Activated T-cell treated with anti-CD3 and anti-CD28 coated beads, Interleukin-2, amount 50 U/mL, for 48 hours (primary cell): ENCODE measurements at places on chromosomes 2 and 18.

- no peak for DNase-seq
These were observed 845 bp upstream of the MYCN start for GRCh38 chr2:15939556-15939853.

- no peak for DNase-seq
These were observed 222.4 kb downstream of the SRBD1 start for GRCh38 chr2:45388541-45389100.

DNA sequence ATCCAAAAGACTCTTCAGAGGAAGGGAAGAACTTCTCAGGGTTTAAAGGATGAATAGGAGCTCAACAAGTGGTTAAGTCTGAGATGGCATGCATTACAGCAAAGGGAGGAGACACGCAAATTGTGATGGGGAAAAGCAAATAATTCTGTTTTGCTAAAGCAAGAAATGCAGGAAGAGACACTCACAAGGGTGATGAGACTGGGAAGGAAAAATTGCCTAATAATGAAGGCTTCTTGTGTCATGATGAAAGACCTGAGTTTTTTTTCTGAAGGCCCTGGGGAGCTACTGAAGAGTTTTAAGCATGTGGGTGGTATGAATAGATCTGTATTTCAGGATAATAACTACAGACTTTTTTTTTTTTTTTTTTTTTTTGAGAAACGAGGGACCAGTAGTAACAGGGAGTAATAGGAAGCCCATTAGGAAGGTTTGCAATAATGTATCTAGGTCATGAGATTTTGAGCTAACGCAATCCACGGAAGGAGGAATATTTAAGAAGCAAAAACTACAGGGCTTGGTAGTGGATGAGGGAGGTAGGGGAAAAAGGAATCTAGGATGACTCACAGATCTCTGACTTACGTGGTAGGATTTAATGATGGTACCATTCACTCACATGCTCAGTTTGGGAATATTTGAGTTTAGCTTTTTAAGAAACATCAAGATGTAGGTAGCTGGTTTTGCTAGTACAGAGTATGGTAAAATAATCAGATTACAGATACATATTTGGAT is 16.0 kb upstream of the SERPINB3 start:
- DNase-seq: no peak

DNA sequence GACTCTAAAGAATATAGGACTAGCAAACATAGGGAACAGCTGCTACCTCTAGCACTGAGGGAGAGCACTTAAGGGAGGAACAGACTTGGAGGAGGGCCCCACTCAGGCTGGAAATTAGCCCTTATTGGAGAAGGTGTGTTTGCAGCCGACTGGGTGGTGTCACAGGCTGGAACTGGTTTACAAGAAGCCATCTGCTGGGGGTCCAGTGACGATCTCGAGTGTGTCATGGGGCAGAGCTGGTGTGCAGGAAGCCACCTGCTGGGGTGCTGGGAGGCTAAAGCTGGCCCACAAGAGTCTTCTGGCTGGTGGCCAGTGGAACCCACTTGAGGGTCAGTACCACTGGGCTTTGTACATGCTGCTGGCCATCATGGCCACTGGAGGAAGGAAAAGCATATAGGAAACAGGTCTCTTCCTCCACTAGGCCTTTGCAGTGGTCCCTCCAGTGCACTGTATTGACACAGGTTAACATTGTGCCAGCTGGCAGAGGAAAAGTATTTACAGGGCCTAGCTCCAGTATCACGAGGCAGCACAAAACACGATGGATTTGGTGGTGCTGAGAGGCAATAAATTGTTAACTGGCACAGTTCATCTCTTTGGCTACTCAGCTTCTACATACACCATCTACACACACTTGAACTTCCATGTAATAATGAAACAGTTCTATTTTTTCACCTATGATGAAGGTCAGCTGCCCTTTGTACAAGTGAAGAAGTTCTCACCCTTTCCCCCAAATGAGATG is 43.6 kb downstream of the MAP3K20 start:
- no peak for DNase-seq

DNA sequence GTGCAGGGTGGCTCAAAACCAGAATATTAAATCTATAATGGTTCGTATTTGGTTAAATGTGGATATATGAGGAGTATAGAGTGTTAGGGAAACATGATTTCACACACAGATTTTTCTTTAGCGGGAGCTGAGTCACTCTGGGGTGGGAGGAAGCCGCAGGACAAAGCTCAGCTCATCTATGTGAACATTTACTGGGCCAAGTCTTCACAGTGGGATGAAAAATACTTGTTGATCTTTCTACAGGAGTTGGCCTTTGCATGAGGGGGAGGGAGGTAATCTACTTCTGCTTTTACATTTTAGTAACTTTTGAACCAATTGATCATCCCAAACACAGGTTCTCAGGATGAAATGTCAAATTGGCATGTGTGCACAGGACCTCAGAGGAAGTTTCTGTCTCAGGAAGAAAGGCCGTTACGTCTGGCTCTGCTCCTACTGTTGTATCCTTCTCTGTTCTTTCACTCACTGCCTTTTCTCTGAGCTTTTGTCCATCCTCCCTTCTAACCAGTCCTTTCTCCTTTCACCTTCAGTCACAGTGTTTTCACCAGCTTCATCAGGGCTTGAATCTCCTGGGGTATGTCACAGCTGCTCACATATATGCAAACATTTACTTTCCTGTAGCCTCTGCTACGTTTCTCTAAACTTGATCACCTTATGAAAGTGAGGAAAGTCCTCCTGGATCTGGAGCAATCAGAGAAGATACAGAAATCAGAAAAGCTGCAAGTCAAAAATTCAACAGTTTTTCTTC is 943.3 kb upstream of the FANCL start:
- DNase-seq: no peak

DNA sequence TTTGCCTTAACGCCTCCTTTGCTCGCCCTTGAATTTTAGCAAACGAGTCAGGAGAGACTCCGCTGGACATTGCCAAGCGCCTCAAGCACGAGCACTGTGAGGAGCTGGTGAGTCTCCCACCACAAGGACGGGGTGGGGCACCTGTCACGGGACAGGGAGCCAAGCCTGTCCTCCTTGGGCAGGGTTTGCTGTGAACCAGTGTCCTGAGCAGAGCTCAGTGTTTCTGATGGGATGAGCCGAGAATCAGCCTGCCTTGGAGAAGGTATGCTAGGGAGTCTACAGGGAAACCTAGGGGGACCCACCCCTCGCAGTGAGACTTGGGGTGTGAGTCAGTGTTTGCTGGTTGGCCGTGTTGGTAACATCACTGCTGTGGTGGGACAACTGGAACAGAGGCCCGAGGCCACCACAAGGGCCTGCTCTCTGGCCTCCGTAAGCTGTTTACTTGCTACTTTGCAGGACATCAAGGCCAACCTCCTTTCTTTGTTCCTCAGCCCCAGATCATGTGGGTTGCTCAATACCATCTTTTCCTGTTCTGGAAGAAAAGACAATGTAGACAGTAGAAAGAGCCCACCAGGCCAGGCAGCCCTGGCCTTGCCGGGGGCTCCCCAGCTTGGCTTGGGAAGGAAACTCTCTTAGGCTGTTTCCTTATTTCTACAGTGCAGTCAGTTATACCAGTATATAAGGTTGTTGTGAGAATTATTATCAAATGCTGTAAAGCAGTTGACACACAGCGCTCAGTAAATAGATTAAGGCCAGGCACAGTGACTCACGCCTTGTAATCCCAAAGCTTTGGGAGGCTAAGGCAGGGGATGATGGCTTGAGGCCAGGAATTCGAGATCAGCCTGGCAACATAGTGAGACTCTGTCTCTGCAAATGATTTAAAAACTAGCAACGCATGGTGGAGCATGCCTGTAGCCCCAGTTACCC is 42.4 kb downstream of the ITGB1BP1 start:
- no peak for DNase-seq

DNA sequence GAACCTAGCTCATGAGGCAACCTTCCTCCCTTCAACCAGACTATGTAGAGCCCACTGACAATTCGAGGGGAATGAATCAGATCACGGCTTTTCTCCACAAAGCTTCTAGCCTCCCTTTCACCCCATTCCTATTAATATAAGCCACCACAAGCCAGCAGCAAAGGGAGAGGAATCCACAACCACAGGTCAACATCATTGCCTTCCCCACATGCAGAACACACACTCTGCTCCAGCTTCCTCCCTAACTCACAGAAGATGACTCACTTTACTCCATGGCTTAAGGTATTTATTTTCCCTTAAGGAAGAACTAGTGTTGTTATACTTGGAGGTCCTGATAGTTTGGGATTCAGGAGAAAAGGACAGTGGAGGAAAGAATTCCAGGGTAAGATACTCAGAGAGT is 272.2 kb downstream of the C1D start:
- DNase-seq: no peak

GRCh38 chr2:219522111-219523030 is 8.1 kb downstream of the ASIC4 start:
- DNase-seq: no peak

- no peak for DNase-seq
These were observed 20.5 kb upstream of the NYAP2 start for GRCh38 chr2:225378984-225379383.

- DNase-seq: no peak
These were observed 285.6 kb upstream of the SESTD1 start for GRCh38 chr2:179550214-179550613.

GRCh38 chr2:11990576-11990975 is 244.1 kb downstream of the LPIN1 start:
- DNase-seq: no peak

DNA sequence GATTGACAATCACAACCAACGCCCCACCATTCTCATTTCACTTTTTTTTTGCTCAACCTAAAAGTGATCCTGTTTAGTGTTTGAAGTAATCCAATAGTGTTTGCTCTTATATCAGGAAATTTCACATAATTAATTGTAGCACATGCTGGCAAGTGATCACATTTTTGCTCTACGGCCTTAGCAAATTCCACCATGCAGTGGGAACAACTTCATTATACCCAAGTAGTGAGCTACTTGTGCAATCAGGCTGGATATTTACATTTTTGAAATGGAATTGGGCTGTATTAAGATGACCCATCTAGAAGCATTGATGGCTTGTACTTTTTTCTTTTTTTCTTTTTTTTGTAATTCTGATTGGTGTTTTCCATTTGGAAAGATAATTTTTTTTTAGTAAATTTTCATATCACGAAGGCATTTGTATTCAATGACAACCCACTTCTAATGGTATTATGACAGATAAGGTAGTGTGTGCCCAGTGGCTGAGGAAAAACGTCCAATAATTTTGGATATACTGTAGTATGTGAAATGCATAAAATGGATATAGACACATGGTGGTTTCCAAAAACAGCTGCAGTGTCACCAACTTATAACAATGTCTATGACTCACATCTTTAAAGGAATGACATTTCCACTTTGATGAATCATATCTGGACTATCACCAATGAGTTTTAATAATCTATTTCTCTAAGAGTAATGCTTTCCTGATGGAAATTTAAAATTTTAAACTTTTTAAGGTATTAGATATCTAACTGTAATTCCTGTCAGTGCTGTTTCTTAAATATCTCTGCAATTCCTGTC is 130.6 kb downstream of the COL6A3 start:
- DNase-seq: no peak

DNA sequence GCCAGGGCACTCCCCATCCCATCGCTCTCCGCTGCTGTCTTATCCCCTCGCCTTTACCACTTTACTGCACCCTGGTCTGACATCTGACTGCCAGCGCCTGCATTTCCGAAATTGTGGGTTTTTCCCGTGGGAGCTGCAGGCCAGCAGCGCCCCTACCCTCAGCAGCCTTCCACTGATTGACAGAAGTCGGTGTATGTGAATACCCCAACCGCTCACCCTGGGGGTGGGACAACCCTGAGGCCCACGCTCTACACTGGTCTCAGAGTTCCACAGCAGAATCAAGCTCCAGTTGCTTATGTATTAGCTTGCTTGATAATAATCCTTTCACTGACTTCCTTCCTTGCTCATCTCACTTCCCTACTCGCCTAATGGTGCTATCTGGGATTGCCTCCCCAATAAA is 62.0 kb downstream of the POLE4 start:
- no peak for DNase-seq

DNA sequence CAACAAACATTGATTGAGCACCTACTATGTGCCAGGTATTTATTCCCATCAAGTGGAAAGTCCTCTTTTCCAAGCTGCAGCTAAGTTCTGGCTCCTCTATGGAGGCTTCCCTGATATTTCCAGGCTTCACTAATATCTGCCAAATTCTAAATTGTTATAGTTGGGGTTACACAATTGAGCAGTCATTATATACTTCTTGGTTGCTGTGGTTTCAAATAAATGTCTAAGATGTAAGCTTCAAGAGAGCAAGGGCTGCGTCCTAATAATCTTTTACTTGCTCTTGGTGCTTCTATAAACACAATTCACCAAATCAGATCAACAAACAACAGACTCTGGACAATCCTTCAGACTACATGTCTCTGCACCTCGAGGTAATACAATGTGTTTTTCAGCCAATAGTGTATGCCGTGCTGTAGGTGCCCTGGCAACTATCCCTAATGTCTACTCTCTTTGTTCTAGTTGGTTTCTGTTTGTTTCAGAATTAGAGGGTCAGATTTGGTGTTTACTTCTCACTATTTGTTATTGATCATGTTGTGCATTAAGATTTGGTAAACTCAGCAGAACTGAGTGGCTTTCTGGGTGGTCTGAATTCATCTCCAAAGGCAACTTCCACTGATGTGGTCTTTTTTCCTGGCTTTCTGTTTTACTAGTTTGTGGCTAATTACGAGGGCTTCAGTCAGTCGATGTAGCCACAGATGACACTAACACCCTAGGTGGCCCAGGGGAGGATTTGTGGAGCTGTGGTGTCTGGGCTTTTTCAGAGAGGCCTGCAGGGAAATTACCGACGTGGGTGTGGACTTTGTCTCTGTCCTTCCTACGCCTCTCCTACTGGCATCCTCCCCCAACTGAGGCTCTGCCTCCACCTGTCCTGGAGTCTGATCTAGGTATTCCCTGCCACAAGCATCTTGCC is 50.4 kb downstream of the CDCA7 start:
- DNase-seq: no peak

GRCh38 chr2:43464590-43464989 is 131.2 kb downstream of the THADA start:
- DNase-seq: no peak

- peak; percentile 43 for DNase-seq
These were observed 41.8 kb downstream of the TGFBRAP1 start for GRCh38 chr2:105287692-105288091.

DNA sequence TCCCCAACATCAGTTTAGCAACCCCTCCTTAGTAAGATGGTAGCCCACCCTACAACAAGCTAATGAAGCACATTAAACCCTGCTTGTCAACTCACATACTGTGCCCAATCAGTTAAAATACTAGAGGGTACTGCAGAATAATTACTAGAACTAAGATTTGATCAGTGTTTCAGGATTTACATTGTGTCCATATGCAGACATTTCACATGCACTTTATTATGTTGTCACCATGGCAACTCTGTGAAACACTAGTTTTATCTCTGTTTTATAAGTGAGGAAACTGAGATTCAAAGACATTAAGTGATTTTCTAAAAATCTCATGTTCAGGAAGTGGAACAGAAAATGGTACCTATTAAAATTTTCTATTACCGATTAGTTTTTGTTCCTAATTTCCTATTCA is 61.7 kb downstream of the CYBRD1 start:
- no peak for DNase-seq

DNA sequence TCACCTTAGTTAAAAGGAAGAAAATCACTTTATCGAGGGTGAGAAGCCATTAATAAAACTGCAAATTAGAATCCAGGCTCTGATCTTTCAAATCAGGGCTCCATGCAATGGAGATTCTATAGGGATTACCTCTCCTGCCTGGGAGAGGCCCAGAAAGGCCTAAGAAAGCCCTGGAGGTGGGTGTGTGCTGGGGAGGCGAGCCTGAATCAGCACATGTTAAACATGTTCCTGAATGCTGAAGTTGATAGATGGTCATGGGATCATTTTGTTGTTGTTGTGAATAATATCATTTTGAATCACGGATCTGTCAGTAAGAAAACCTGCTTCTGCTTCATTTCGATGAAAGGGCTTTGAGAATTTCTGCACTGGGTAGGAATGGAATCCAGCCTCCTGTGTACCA is 254.3 kb downstream of the ACKR3 start:
- no peak for DNase-seq
